ENCODE measurements at places on chromosomes 7 and 10. TPM values are rescaled to one million over a fixed set of nuclear protein-coding genes. Genes with fewer than 3 reads are reported as not detected.

The AMPH gene
- total RNA-seq: 1.9 TPM

The PDZD8 gene
- 10.6 TPM for total RNA-seq

The MCM10 gene
- 14.6 TPM for total RNA-seq

The GIMAP8 gene
- total RNA-seq: not detected

The SPDYE2B gene
- total RNA-seq: not detected

The PLXNA4 gene
- under 0.01 TPM for total RNA-seq

The ST8SIA6 gene
- total RNA-seq: 0.67 TPM

Data from bronchus fibroblast of lung (primary cell).